ENCODE measurements at places on chromosomes 2 and 18. TPM values are rescaled to one million over a fixed set of nuclear protein-coding genes. Genes with fewer than 3 reads are reported as not detected.

The SAG gene
- total RNA-seq: 0.25 TPM

The APCDD1 gene
- not detected for total RNA-seq

The SERPINB12 gene
- not detected for total RNA-seq

GRCh38 chr18:32669549-32670165, 103.2 kb downstream of the KLHL14 start:
- no peak for DNase-seq

- DNase-seq: no peak
Observed at GRCh38 chr2:210671065-210671464, 114.7 kb downstream of the CPS1 start.

- no peak for DNase-seq
Observed at GRCh38 chr2:121705390-121705789, 31.3 kb downstream of the NIFK start.

- no peak for DNase-seq
Observed at GRCh38 chr2:210503001-210503623, 26.6 kb upstream of the LANCL1 start.

DNA sequence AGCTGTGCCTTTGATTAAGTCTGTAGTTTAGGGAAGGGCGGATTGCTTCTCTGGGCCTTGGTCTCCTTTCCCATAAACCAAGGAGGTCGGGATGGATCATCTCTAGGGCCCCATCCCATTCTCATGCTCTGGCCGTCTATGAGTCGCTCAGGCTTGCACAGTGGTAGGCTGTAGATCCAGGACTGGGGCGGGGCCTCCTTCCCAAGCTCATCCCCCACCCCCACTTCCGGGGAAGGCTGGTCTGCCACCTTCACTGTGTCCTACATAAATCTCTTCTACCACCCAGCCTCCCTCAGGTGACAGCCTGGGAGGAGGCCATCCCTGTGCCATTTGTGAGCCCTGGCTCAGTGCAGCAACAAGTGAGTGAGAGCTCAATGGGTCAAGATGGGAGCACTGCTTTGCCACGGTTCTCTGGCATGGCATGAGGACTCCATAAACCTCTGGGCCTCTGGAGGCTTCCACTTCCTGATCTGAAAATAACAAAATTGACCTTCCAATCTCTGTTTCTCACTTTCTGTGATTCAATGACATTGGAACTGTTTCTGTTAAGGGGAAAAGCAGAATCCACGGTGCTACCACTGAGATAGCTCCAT, 68.5 kb downstream of the SUMO1 start:
- DNase-seq: no peak

- no peak for DNase-seq
Observed at GRCh38 chr2:118723394-118723793, 124.1 kb downstream of the EN1 start.

DNA sequence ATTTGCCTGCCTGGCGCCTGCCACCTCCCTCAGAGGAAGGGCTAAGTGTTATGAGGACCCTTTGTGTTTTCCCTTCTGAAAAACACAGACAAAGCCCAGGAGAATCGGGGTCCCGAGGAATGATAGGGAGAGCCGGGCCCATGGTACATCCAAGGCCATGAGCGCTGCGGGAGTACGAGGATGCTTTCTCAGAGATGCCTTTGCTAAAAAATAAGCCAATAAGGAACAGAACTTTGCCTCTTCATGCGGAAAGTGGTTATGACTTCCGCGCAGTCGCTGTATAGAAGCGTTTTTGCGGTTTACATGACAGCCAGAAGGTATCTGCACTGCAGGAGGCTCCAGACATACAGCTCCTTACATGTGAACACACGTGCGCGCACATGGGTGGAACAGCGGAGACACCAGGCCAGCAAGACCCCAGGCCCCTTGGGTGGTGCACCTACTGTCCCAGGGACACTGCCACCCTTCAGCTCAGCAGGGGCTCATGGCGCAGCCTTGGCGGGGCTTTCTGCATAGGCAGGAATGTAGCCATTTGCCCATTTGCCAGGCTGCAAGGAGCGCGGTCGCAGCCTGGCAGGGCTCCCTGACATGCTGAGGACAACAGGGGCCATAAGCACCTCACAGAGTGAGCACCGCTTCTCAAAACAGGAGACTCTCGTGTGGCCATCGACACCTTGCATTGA, 252.4 kb upstream of the SALL3 start:
- no peak for DNase-seq
